ENCODE measurements at places on chromosomes 3 and 15.

DNA sequence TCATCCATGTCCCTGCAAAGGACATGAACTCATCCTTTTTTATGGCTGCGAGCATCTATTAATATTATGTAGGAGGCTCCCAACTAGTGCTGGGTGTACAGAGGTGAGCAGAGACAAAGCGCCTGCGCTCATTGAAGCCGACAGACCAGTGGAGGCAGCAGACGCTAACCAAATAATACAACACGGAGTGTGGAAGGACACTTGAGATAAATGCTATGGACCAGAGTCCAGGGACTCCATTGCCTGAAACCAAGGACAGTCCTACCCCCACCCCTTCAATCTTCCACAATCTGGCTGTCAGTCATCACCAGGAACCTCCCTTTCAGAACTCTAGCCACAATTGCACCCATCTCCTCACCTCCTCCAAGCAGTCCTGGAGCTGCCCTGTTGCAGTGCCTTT, 41.5 kb downstream of the KLHL6 start:
- DNase-seq = no peak

- no peak for DNase-seq
These were observed 169.0 kb upstream of the TSC22D2 start for GRCh38 chr3:150238995-150239619.

DNA sequence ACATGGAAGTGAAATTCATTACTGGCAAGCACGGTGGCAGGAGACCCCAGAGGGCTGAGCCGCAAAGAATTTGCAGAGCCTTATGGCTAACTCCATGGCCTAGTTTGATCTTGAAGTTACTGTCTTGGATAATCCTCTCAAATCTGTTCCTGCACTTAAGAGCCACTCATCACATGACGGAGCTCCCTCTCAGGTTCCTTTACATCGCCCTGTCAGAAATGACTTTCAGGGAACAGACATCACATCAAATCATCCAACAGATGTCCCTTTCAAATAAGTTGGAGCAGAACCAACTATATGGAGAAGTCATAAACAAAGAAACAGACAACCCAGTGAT, 328.8 kb upstream of the THBS1 start:
- DNase-seq = no peak

DNA sequence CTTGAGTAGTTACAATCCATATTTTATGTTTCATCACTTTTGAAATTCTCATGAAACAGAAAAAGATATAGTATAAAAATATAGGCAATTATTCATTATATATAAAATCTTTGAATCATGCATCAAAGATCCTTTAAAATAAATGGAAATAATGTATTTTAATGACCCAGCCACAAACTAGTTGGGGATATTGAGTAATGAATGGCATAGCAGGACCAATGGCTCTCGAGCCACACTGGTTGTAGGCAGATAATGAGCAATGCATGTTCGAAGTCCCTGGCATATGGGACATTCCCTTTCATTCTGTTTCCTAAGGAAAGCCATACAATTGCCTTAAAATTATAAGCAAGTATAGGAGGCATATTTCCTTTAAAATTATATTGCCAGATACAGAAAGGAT, 107.4 kb upstream of the IL12A start:
- no peak for DNase-seq

GRCh38 chr3:58107597-58107996, 99.4 kb downstream of the FLNB start:
- DNase-seq = no peak

- DNase-seq = no peak
These were observed 318.1 kb downstream of the FOXP1 start for GRCh38 chr3:71265365-71265915.

GRCh38 chr3:5464649-5465048, 277.1 kb downstream of the EDEM1 start:
- DNase-seq = no peak

DNA sequence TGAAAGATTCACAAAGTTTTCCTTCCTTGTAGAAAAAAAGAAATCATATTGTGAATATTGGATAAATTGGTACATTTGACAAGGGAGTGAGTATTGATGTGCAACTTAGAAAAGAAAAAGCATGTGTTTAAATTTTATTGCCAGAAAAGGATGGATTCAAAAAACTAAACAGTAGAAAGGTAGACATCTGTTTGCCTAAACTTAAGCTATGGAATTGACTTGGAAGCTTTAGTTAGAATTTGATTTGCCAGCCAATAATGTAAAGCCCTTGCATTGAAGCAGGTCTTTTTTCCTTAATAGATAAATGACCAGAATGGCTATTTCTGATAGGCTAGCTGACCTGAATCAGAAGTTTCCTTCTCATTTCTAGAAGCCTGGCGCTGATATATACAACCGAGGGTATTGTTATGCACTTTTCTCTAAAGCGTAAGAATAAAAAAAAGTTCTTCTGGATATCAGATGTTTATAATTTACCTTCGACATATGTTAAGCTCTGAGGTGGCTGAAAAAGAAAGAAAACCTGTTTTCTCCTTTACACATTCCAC, 4.2 kb downstream of the RARB start:
- no peak for DNase-seq

- DNase-seq = no peak
These were observed 44.2 kb upstream of the TNIK start for GRCh38 chr3:171504376-171504775.

DNA sequence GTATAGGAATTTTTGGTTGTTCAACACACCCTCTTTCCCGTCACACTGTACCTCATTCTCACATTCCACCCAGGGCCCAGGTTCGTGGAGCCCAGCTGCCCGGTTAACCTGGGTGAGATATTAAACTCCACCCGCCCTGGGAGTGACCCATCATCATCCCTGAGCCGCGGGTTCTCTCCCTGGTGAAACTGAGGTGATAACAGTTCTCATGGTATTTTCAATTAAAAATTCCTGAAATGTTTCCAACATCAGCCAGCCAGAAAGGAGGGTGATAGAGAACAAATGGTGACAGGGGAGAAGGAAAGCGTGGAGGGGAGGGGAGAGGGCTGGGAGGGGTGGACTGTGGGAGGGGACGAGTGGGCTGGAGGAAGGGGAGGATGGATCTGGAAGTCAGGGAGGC, 148.8 kb downstream of the ALDH1A2 start:
- DNase-seq = no peak

DNA sequence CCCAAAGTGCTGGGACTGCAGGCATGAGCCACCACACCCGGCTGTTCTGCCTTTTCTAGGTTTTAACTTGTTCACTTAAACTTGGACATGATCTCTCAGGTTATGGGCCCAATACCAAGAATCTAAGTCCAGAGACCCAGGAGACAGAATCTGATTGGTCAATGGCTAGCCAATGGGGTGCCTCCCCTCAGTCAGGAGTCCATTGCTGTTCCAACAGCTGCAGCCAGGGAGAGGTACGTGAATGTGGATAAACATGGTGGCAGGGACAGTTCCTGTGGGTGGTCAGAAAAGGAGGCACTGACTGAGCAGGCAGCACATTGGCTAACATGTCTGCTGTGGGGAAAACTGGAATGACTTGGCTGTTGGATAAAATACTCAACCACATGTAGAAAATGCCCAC, 140.3 kb downstream of the RPLP1 start:
- DNase-seq = no peak

GRCh38 chr15:60353245-60353920, 44.4 kb downstream of the ANXA2 start:
- no peak for DNase-seq

- DNase-seq = no peak
These were observed 30.1 kb downstream of the ZNF35 start for GRCh38 chr3:44678480-44679116.

DNA sequence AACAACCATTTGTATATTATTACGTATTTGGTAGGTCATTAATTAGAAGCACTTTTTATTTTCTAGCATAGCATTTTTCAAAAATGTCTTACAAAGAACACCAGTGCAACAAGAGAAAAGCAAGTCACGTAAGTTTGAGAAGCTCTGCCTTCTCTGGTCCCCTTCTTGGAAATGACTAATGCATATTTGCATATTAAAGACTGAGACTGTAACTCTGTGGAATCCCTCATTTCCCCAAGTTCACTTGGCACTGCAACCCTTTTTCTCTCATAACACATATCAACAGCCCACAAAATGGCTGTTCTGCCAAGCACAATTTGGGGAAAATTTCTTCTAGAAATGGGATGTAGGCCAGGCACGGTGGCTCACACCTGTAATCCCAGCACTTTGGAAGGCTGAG, 176.3 kb downstream of the ERC2 start:
- no peak for DNase-seq

GRCh38 chr3:100100425-100100824, 13.9 kb downstream of the FILIP1L start:
- no peak for DNase-seq

DNA sequence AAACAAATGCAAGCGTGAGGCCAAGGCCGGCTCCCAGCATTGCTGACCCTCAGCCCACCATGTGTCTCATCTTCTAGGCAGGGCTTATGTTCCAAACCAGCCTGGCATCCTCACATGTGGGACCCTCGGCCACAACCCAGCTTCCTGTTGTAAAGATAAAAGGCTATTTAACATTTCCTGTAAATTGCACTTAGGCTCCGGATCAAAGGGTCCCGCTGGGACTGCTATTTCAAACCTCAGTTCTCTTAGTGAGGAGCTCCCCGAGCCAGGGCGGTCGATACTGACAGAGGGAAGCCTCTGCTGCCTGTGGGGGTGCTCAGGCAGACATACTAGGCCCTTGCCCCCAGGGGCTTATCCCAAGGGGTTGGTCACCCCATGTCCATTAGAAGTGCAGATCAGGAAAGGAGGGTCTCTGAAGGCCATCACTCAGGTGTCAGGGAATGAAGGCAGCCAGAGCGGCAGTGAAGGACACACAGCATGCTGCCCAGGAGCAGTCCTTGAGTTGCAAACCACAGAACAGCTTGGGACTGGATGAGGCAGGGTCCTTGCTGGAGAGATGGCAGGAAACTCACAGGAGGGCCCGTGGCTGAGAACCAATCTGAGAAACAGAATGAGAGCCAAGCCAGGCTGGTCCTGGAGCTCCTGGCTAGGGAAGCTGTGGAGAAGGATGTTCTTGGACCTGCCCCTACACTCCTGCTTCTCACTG, 239.9 kb downstream of the TLE3 start:
- DNase-seq = no peak

GRCh38 chr3:60146121-60146520, 1096.3 kb upstream of the CFAP20DC start:
- no peak for DNase-seq

GRCh38 chr3:128296469-128297251, 143.4 kb downstream of the EEFSEC start:
- no peak for DNase-seq

- DNase-seq = no peak
These were observed 11.7 kb downstream of the EDEM1 start for GRCh38 chr3:5198986-5199731.

- DNase-seq = no peak
These were observed 97.4 kb downstream of the ST6GAL1 start for GRCh38 chr3:187027531-187028278.

- DNase-seq = no peak
These were observed 318.8 kb upstream of the CTDSPL start for GRCh38 chr3:37542772-37543449.

DNA sequence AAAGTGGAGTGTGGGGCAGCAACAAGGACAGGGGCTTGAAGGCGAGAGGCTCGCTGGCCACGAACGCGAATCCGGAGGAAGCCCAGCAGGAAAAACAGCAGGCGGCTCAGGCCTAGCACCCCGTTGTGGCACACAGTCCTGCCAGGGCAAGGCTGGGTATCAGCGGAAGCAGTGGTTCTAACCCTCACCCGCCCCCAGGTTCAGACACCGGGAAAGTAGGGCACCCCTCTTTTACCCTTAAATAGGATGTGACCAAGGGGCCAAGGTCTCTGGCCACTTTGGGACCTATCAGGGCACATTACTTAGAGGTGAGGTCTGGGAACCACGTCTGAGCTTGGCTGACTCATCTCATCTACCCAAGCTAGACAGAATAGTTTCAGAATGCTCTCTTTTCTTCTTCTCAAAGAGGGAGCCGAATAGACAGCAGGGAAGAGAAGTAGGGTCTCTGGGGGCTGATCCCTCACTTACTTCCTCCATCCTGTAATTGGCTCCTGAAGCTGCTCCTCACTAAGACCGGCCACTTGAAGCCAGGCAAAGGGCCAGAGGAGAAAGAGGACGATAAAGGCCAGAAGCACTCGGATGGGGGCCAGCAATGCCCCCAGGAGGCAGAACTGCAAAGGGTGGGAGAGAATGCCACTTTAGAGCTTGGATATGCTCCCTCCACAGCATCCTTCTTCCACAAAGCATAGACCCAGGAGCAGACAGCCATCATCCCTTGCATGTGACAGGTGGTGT, 1.7 kb downstream of the LPCAT4 start:
- no peak for DNase-seq

GRCh38 chr15:58473724-58474123, 41.9 kb downstream of the LIPC start:
- DNase-seq = no peak

DNA sequence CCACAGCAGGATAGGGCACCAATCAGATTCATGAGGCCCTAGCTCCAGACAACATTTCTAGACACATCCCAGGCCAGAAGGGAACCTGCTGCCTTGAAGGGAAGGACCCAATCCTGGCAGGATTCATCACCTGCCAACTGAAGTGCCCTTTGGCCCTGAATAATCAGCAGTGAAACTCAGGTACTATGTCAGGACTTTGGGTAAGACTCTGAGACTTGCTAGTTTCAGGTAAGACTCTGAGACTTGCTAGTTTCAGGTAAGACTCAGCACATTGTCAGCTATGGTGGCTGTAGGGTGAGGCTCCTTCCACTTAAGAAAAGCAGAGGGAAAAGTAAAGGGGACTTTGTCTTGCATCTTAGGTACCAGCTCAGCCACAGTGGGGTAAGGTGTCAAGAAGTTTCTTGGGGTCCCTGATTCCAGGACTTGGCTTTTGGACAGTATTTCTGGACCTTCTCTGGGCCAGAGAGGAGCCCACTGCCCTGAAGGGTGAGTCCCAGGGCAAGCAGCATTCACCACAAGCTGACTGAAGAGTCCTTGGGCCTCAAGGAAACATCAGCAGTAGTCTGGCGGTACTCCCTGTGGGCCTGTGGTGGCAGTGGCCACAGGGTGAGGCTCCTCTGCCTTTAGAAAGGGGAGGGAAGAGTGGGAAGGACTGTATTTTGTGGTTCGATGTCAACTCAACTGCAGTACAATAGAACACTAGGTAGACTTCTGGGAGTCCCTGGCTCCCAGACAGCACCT, 13.7 kb upstream of the COL8A1 start:
- DNase-seq = no peak

- no peak for DNase-seq
These were observed 1.2 kb downstream of the EOGT start for GRCh38 chr3:69012100-69012799.

GRCh38 chr3:160748787-160749186, 7.2 kb upstream of the PPM1L start:
- DNase-seq = no peak
